ENCODE measurements at places on chromosomes 7 and 10.

- DNase-seq, result no peak
These were observed 25.2 kb downstream of the IRF5 start for GRCh38 chr7:128962899-128963298.

DNA sequence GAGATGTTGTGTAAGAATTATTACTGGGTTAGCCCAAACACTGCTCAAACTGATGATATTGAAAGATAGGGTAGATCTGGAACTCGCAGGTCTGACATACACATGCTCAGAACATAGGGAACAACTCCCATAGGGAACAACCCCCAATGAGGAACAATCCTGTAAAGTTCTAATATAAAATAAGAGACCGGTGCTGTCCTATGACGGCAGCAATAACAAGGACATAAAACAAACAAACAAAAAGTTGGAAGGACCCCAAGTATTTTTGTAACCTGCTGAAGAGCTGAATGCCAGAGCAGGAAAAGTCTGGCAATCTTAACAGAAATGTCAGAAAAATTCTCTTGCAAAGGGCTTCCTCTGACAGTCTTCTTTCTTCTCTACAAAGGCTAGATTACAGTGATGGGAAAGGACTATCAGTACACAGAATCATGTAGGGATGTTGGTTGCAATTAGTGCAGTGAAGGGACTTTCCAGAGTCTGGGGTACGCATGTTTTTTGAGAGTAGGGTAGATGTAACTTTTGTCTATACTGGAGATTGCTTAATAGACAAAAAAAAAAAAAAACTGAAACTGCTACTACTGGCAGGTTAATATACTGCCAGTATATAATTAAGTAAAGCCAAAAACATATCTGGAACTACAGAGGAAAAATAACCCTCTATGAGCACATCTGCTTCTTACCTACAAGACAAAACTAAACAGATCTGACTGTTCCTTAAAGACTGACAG is 35.5 kb downstream of the IDE start:
- DNase-seq, result no peak

- no peak for DNase-seq
These were observed 62.7 kb upstream of the CARD11 start for GRCh38 chr7:3106361-3106826.

GRCh38 chr10:93820434-93820833 is 62.7 kb downstream of the LGI1 start:
- no peak for DNase-seq

DNA sequence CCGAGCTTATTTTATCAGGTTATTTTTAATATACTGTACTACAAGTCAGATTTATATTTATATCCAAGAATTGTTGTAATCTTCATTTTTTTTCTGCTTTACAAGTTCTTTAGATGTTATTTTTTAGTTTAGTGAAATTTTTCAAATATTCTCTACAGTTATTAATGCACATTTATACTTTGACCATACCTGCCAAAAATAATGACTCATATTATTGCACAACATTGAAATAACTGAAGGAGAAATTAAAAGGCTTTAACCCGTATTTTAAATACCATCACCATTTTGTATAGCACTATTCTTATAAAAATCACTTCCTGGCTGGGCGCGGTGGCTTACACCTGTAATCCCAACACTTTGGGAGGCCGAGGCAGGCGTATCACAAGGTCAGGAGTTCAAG is 278.5 kb downstream of the BICC1 start:
- DNase-seq, result no peak

DNA sequence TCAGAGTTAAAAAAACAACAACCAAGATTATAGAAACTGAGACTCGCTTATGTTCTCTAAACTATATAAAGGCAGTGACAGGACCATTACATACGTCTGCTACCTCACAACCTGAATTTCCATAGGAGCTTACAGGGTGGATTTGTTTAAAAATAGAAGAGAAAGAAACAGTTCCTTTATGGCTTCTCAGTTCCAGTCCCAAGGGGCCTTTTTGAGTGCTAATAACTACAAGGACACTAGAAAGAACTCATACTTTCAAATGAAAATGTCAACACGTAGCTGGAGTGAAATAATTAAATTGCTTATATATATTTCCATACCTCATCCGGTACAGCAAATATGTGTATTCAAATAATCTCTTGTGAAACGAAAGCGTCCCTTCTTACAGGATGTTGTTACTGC is 19.7 kb downstream of the TSPAN12 start:
- DNase-seq, result no peak

- no peak for DNase-seq
These were observed 320.5 kb downstream of the MAGI2 start for GRCh38 chr7:79132844-79133451.

- DNase-seq, result no peak
These were observed 610.1 kb downstream of the LRMDA start for GRCh38 chr10:76041551-76041950.

DNA sequence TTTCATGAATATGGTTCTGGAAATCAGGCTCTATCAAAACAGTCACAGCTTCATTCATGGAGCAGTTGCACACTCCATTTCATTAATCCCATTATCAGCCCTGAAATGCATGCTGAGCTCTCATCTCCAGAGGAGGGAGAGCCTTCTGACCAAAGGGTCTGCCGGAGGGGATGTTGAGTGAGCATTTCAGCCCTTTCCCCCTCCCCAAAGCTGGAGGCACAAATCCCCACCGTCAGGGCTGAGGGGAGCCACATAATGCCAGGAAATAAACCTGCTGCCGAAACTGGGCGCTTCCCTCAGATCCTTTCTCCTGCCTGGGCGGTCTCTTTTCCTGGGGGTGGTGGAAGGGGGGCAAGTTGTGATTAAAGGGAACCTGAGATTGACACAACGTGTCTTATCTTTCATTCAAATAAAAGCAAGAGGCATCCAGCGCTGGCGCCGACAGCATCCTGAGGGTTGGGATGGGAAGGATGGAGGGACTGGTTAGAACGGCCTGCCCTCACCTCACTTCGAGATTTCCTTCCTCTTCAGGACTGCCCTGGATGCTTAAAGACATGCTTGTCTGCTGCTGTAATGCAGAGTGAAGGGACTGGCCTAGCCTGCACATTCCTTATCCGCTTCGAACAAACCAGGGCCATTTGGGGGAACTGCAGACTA is 71.6 kb downstream of the TLL2 start:
- no peak for DNase-seq

- DNase-seq, result no peak
These were observed 59.8 kb upstream of the IL6 start for GRCh38 chr7:22667187-22667561.

DNA sequence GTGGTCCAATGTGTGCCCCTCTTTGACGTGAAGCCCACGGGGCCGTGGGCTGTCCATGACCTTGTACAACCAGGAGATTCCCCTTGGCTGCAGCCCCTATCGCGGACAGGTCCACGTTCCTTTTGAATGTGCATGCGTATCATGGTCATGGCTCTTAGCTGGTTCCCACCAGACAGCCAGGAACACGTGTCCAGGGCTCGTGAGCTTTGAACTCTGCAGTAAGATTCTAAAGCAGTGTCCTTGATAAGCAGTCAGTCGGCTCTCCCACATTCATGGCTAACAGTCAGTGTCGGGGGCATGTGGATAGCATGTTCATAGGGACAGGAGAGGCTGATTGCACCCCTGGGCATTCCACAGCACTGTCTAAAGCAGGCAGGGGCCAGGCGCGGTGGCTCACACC is 75.9 kb upstream of the SH2B2 start:
- DNase-seq, result no peak

DNA sequence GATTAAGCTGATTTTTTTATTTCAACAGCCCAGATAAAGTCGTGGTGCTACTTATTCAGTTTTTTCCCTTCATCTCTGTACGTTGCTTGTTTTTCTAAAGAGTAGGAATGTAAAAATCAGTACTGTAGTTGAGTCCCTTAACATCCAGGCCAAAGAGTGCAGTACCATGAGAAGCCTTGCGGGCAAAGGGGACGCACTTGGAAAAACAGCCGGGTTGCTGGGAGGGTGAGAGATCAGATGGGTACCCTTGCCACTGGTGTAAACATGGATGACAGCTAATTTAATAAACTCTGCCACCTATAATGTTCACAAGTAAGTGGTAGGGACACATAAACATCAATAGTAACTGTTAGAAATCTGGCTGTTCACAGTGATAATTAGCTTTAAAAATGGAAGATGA is 175.9 kb downstream of the POU6F2 start:
- DNase-seq, result no peak

DNA sequence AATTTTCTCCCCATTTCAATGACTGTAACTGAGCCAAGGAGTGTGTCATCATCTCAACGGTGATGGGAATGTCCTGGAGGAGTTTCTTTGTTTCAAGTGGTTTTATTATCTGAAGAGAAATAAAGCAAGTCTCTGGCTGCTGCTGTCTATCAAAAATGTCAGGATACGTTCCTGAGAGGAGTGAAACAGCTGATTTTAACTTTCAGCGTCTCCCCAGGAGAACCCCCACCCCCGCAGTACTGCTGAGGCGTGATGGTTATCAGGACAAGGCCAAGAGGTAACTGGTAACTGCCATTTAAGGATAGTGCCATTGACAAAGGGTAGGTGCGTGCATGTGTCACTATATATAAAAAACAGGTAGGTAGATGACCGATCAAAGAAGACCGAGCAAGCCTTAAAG is 70.3 kb upstream of the LRGUK start:
- DNase-seq, result no peak

DNA sequence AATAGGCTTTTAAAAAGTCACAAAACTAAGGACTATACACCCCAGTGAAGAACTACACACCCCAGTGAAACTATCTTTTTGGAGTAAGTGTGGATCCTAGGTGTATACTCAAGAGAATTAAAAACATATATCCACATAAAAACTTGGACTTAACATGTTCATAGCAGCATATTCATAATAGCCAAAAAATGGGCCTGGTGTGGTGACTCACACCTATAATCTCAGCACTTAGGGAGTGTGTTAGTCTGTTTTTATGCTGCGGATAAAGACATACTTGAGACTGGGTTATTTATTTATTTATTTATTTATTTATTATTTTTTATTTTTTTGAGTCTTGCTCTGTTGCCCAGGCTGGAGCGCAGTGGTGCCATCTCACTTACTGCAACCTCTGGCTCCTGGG is 19.0 kb upstream of the COMTD1 start:
- DNase-seq, result no peak

GRCh38 chr7:149642589-149642988 is 130.8 kb downstream of the ZNF467 start:
- DNase-seq, result no peak

DNA sequence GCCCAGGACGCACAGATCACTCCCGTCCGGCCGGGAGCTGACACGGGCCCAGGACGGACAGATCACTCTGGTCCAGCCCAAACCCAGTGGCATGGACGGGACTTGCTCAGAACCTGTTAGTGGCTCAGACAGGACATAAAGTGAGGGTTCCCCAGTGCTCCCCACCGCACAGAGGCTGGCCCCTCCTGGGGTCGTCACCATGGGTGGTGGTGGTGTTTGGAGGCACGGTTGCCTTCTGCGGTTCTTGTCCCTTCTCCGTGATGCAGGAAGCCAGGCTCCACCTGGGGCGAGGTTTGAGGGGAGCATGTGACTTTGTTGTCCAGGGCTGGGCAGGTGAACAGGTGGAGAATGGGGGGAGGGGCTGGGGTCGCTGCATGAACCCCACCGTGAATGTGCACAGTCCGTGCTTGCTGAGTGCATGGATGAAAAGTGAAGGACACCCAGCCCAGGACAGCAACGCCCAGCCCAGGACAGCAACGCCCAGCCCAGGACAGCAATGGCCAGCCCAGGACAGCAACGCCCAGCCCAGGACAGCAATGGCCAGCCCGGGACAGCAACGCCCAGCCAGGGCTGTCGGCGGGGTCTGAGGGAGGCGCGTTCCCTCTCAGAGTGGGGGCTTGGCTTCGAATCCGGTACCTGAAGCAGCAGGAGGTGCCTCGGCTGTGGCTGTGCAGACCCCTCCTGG is 26.7 kb downstream of the FAM20C start:
- no peak for DNase-seq

GRCh38 chr10:3765146-3765545 is 19.9 kb downstream of the KLF6 start:
- DNase-seq, result no peak

DNA sequence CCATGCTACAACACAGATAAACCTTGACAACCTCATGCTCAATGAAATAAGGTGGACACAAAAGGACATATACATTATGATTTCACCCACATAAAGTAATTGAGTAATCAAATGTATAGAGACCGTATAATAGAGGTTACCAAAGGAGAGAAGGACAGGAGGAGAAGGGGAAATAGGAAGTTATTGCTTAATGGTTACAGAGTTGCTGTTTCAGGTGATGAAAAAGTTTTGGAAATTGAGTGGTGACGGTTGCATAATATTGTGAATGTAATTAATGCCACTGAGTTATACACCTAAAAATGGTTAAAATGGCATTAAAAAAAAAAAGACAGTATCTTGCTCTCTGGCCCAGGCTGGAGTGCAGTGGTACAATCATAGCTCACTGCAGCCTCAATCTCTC is 1.5 kb upstream of the OGDH start:
- DNase-seq, result no peak

GRCh38 chr7:154770962-154771361 is 232.0 kb downstream of the PAXIP1 start:
- no peak for DNase-seq

- peak; percentile 41 for DNase-seq
These were observed 148.6 kb upstream of the FAM3C start for GRCh38 chr7:121544726-121545125.

DNA sequence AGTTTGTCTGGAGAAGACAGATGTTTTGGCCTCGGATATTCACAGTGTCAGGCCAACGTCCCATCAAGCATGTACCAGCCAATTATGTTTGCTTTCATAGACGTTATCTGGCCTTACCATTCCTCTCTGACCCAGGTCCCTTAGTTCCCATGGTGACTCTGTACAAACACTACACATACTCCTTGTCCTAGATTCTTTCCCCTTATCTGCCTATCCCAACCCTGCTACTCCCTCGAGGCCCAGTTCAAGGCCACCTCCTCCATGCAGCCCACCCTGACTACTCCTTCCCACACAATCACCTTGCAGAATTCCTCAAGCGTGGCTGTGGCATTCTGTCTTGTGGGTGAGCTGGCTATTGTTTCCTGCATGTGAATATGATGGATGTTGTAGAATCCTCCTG is 155.2 kb downstream of the PRKAG2 start:
- no peak for DNase-seq

- DNase-seq, result no peak
These were observed 85.5 kb downstream of the TBXAS1 start for GRCh38 chr7:139914306-139915267.

GRCh38 chr10:48945441-48946130 is 5.9 kb upstream of the LRRC18 start:
- no peak for DNase-seq

DNA sequence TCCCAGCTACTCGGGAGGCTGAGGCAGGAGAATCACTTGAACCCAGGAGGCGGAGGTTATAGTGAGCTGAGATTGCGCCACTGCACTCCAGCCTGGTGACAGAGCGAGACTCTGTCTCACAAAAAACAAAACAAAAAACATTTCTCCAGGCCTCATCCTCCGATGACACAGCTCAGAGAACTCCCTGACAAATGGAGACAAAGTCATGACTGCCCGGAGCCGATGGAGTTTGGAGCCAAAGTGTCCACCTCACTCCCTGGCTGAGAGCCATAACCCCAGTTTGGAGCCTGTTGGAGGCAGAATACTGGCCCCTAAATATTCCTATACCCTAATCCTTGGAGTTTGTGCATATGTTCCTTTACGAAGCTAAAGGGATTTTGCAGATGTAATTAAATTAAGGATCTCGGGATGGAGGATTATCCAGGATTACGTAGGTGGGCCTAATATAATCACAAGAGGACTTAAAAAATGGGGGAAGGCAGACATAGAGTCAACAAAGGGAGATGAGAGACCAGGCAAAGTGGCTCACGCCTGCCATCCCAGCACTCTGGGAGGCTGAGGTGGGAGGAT is 22.7 kb downstream of the SSC4D start:
- DNase-seq, result no peak
